ENCODE measurements at places on chromosomes 6 and 20. TPM values are rescaled to one million over a fixed set of nuclear protein-coding genes. Genes with fewer than 3 reads are reported as not detected.

GRCh38 chr20:53899351-53900167 is 170.8 kb downstream of the BCAS1 start:
- peaks cover 14% of the 10 kb centered on the region for H3K4me1 ChIP-seq
- no peaks in the 10 kb centered on the region for H3K36me3 ChIP-seq
- H3K27me3 ChIP-seq = no peaks in the 10 kb centered on the region
- peak overlapping the region; percentile 60 for H3K27ac ChIP-seq
- no peak overlapping the region for H3K4me3 ChIP-seq

GRCh38 chr20:843912-844311 is 10.4 kb downstream of the FAM110A start:
- DNase-seq = no peak
- H3K27me3 ChIP-seq = no peaks in the 10 kb centered on the region
- H3K27ac ChIP-seq = peak overlapping the region; percentile 9
- H3K36me3 ChIP-seq = no peaks in the 10 kb centered on the region

- H3K27me3 ChIP-seq = no peaks in the 10 kb centered on the region
- no peak overlapping the region for H3K4me3 ChIP-seq
- H3K36me3 ChIP-seq = peaks cover 4% of the 10 kb centered on the region
- no peak for DNase-seq
Measured at GRCh38 chr6:42259841-42260395, 42.3 kb upstream of the MRPS10 start.

GRCh38 chr6:55941702-55942101 is 66.3 kb upstream of the BMP5 start:
- H3K27me3 ChIP-seq = no peaks in the 10 kb centered on the region
- no peaks in the 10 kb centered on the region for H3K4me1 ChIP-seq
- no peaks in the 10 kb centered on the region for H3K36me3 ChIP-seq
- no peak overlapping the region for H3K27ac ChIP-seq
- H3K4me3 ChIP-seq = no peak overlapping the region

GRCh38 chr20:14093652-14094051 is 98.3 kb downstream of the MACROD2 start:
- H3K36me3 ChIP-seq = no peaks in the 10 kb centered on the region
- no peak overlapping the region for H3K4me3 ChIP-seq
- H3K4me1 ChIP-seq = no peaks in the 10 kb centered on the region

- H3K36me3 ChIP-seq = no peaks in the 10 kb centered on the region
- no peak overlapping the region for H3K27ac ChIP-seq
- H3K4me1 ChIP-seq = peaks cover 15% of the 10 kb centered on the region
Measured at GRCh38 chr6:31918069-31918720, 9.3 kb upstream of the C2 start.

The SLA2 gene
- total RNA-seq = 1.3 TPM

The SLC12A5 gene
- total RNA-seq = not detected

Measured in upper lobe of left lung (tissue), 6 donors.